ENCODE measurements at places on chromosomes 2 and 18. TPM values are rescaled to one million over a fixed set of nuclear protein-coding genes. Genes with fewer than 3 reads are reported as not detected.

- no peak for DNase-seq
Measured at GRCh38 chr2:174492963-174493431, 6.2 kb upstream of the GPR155 start.

ACADL gene
- total RNA-seq: 32.4 TPM

CFAP65 gene
- 0.18 TPM for total RNA-seq

- DNase-seq: no peak
Measured at GRCh38 chr2:168603439-168603961, 147.4 kb downstream of the CERS6 start.

WBP1 gene
- total RNA-seq: 68.6 TPM

- DNase-seq: no peak
Measured at GRCh38 chr2:3354986-3355385, 22.6 kb downstream of the EIPR1 start.

DNA sequence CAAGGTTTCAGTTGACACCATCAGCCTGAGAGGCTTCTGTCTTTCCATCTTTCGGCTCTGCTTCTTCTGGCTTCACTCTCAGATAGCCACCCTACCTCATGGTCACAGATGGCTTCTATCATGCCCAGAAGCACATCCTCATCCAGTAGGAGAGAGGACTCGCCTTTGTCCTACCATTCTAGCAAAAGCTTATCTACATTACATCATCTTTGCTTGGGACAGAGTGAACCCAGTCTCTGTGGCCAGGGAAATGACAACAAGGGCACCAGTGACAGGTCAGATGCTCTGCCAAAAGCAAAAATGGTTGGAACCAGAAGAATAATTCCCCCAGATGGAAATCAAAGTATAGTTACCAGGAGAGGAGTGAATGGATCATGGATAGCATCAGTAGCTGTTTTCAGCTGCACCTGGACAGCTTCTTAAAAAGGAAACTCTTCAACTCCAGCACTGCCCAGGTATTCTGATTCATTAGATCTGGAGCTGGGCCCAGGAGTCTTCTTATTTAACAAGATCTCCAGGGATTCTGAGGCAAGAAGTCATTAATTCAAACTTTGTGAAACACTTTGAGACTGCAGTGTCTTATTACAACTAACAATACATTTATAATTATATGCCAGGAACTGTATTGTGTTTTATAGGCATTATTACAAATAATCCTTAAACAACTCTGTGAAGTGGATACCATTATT, 257.7 kb upstream of the UBE2E3 start:
- DNase-seq: no peak

DNA sequence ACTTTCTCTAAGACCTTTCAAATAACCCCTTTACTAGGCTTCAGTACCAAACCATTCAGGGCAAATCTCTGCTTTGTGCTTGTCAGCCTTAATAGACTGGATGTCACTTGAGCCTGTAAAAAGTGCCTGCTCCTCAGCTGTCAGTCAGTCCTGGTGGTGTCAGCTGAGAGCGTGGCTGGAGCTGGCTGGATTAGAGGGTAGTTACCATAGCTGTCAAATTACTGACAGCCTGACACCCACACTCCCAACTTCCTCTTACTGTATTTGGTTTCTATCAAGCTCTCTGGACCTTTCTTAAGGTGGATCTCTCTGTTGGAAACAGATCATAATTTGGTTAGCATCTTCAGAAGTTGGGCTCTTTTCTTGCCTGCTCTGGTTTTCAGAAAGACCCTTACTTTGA, 371.4 kb upstream of the ATP5MC3 start:
- DNase-seq: no peak

IL36RN gene
- total RNA-seq: not detected

DNA sequence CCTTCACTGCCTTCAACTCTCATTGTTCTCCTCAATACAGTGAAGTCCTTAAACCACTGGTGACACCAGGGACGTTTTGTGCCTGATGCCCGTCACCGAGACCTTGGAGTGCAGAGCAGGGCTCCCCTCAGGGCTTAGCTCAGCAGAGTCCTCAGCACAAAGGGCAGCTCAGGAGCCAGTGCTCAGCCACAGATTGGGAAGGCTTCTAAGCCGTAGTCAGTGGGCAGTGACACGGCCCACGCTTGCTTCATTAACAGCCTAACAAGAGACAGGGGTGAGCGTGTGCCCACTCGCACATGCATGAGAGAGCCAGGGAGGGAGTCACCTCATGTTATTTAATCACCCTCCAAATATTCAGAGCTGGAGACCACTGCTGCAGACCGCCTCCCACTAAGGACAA, 137.5 kb downstream of the SH3RF3 start:
- DNase-seq: no peak

DNA sequence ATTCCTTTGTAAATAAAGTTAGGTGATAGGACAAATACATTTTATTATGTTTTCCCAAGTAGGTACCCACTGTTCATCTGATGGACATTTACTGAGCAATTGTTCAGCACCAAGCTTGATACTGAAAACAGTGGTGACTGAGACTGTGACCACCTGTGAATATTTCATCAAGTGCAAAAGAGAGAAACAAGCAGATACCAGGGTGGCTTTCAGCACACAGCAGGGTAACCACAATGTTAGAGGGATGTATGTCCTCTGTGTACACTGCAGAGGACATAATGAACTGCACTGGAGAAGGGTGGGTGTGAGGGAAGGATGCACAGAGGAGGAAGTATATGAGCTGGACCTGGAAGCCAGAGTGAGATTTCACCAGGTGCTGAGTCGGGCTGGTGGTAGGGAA, 411.8 kb downstream of the RAD51AP2 start:
- no peak for DNase-seq
